MG63 (cell line): ENCODE measurements at places on chromosomes 13 and 19. TPM values are rescaled to one million over a fixed set of nuclear protein-coding genes. Genes with fewer than 3 reads are reported as not detected.

- DNase-seq: no peak
These were observed 18.2 kb downstream of the CARS2 start for GRCh38 chr13:110687736-110688135.

DNA sequence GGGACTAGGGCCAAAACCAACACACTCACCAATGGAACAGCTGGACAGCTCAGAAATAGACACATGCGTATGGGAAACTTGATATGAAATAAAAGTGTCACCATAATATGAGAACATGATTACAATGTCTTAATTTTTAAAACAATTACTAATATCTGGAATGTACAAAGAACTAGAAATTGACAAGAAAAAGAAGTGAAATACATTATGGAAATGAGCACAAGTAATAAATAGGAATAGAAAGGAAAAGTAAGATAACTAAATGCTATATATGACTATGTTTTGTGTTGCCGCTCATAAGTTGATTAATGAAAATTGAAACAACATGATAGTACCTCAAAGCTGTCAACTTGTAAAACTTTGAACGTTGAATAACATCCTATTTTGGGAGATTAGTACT lies 801.1 kb downstream of the SLITRK5 start:
- DNase-seq: no peak

TLE6 gene
- total RNA-seq: not detected in 2 replicates

DNA sequence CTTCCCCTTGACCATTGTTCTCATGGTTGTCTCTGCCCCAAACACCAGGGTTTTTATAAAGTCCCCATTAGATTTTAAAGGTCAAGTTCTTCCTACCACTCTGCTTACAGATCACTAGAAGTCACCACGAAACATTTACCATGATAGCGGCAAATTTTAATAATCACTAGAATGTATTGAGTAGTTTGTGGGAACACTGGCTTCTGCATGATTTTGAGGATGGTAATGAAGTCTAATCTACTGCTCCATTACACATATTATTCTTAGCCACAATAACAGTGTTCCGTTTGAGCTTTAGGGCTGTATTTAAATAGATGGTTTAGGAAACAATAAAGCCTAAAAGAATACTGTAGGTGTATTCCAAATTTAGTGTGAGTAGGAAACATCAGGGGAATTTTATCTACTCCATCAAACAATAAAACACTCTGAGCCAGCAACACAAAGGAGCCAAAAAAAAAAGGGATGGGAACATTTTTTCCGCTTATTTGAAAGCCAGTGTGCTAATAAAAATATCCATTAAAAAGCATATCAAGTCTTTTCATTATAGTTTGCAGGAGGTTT lies 49.7 kb downstream of the KLF12 start:
- DNase-seq: no peak

DNA sequence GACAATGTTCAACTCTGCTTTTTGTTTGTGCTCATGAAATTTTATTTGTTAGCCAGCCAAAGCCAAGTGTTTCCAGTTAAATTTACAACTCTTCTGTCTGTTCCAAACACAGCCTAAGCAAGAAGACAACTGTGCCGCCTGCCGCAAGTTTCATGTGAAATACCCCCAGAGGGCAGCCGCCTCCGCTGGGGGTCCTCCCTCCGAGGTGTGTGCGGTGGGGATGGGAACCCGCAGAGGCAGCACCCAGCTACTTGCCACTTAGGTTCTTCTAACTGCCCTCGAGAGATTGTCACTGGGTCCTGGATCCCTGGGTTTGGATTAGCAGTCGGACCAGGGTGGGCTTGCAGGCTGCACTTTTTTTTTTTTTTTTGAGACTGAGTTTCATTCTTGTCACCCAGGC lies 28.5 kb downstream of the ATP11A start:
- DNase-seq: no peak

- DNase-seq: no peak
These were observed 772 bp downstream of the FAM174C start for GRCh38 chr19:1275976-1276627.
